ENCODE measurements at places on chromosomes 5 and 9.

DNA sequence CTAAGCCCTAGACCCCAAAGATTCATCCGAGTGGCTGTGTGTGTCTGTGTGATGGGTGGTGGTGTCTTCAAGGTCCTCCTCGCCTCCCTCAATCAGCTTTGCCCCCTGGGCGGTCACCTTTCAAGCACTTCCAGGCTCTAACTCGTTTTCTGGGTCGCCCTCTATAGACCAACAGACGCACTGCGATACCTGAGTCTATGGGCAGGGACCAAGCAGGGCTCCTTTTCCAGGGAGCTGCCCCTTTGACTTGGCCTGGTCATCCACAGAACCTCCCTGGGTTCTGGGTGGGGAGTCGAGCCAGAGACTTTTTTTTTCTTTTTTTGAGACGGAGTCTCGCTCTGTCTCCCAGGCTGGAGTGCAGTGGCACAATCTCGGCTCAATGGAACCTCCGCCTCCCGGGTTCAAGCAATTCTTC is 1.1 kb downstream of the SLC27A4 start:
- DNase-seq = peak; percentile 80

- no peak for DNase-seq
These were observed 53.6 kb downstream of the KIAA0825 start for GRCh38 chr5:94564812-94565211.

DNA sequence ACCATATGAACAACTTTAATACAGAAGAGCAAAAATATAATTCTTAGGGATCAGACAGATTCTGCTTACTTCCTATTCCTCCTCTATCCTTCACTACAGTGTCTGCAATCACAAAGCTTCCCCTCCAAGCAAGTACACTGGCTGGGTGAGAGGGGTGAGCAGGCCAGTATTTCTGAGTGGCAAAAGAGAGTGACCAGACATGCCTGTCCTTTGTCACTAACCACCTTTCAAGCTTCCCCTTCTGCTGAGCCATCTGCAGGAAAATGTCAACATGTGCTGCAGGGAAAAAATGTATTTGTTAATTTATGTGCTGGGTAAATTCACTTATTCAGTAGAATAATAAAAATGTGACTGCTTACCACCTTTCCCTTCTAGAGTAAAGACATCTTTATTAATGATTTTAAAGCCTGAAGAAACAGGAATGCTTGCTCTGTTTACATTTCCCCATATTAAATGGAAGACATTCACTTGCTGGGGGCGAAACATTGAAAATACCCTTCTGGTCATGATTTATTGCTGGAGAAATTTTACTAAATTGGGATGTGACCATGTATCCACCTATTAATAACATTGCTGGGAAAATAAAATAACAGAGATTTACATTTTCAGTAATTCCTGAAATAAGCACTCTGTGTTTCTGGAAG is 84.9 kb downstream of the SPOCK1 start:
- DNase-seq = no peak

- no peak for DNase-seq
These were observed 605 bp upstream of the DNLZ start for GRCh38 chr9:136363949-136364748.

- no peak for DNase-seq
These were observed 6.5 kb upstream of the ACSL6 start for GRCh38 chr5:132017738-132018625.

DNA sequence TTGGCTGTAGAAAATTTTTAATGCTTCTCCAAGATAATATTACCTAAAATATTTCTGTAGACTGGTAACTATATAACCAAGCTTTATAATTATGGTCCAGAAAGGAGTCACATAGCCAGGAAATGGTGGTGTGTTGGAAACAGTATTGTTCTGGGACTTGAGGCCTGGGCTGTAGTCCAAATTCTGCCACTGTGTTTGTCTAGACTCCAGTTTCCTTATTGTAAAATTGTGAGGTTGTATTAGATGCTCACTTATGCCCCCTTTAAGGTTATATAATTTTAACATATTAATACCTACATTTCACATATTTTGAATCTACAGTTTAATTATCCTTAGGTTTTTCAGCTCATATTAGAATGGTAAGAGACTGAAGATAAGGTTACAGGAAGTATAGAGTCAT is 42.4 kb downstream of the STX17 start:
- no peak for DNase-seq

DNA sequence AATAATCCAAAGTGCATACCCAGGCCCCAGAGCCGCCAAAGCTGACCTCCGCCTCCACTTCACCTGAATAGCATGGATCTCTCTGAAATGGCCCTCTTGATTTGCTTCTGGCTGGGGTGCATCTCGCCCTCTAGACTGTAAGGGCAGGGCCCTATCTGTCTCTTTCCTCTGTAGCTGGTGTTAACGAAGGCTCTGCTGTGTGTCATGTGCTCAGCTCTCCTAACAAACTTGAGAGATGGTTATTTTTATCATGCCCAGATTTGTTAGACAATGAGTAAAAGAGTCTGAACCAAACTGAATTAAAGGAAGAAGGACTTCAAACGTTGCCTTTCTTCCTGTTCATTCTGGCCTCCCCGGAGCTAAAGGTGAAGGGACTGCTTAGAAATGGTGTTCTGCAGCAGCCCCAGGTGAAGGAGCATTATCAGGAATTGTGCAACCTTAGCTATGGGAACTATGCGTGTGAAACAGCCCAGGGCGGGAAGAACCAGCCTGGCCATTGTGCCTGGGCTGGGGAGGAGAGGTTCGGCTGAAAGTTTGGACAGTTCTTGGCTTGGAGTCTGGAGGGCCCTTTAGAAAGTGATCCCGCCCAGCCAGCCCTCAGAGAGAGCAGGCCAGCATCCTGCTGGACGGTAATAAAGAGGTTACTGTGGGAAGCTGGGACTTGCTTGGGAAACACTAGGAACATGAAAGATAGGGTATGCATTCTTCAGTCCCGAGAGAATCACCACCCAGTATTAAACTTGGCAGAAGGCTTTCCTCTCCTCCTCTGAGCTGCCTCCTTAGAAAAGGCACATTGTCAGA is 73.5 kb downstream of the WWC1 start:
- no peak for DNase-seq

- DNase-seq = no peak
These were observed 4.8 kb downstream of the ARL10 start for GRCh38 chr5:176369934-176370711.

- DNase-seq = no peak
These were observed 31.5 kb downstream of the ASS1 start for GRCh38 chr9:130476151-130476730.

DNA sequence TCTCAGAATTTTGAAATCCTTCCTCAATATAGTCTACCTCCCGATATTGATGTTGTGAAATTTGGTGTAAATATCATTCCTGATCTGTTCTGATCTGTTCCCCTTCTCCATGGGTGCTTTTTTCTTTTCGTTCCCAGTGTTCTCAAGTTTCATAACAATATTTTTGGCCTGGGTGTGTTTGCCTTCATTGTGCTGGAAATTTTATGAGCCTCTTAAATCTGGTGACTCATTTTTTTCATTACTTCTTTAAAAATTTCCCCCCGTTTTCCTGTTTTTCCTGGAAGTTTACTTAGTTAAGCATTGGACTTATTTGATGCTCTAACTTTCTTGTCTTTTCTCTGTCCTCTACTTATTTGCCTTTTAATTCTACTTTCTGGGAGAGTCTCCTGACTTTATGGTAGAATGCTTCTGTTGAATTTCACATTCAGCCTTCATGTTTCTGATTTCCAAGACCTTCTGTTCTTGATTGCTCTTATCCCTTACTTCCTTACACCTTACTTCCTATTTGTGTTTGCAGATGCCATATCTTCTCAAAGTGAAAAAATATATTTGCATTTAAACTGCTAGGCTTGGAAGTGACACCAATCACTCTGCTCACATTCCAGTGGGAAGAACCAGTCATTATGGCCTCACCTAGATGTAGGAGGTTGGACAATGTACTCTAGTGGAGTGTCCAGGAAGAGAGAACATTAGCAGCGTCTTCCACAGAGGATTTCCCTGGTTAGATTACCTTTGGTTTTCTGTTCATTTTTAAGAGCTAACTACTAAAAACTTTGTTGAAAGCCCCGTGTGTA is 441.9 kb downstream of the ARHGEF28 start:
- no peak for DNase-seq

- DNase-seq = no peak
These were observed 766.4 kb upstream of the WWC1 start for GRCh38 chr5:167525004-167525403.

DNA sequence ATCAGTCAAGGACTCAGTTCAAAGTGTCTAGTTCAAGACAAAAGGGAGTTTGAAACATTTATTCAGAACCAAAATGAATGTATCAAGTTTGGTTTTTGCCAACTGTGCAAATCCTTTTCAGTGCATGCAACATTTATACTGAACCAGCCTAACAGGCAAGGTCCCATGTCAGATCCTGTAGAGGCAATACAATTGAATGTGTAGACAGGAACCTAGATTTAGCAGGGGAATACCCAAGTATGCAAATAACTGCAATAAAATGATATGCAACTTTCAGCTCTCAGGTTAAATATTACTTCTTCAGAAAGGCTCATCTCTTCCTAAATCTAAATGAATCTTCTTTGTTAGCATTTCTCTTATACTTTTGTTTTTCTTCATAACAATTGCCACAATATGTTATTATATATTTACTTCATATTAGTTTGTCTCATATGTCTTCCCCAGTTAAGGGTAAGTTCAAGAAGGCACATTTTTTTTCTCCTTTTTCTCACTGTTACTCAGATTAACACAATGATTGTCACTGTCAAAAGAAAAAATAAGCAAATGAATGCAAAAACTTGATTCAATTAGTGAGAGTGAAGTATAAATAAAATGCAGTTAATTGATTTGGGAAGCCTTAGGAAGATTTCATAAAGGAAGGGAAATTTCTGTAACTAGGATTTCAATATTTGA is 163.9 kb upstream of the RASA1 start:
- DNase-seq = no peak

DNA sequence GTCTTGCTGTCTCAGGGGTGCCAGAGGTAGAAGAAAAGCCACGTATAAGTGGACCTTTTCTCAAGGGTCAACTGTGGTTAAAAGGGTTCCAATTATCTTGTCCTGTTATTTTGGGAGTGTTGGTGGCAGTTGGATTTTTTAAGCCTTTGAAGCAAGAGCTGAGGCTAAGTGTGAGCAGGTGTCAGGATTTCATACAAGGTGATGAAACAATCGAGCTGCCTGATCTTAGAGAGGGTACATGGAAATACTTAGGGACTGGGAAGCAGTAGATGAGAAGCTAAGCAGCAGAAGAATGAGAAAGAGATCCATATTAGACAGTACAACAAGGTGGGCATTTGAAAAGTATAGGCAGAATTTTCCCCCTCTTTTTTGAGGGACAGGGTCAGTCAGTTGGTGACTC is 23.6 kb downstream of the FOCAD start:
- no peak for DNase-seq

DNA sequence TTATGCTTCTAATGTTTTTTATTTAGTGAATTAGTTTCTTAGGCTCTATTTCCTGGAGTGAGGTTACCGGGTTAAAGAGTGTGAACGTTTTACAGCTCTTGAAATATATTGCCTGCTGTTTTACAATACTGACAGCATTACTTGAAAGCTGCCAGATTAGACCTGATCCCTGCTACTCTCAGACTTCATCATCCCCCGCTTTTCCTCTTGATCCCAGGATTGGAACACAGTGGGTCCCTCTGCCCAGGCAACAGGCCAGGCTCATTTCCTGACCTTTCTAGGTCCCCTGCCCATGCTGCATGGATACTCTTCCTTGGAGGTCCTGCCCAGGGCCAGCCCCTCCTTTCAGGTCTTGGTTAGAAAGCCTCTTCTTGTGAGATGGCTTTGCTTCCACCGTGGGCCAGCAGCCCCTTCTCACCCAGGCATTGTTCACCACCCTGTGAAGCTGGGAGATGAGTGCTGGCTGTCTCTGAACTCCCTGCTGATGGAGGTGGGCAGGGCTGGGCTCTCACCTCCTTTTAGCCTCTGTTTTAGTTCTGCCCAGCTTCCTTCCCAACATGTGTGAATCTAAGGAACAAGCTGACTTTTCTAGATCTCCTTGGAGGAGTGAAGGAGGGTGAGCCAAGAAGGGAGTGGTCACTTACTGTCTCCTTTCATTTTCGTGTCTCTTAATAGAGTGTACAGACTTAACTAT is 15.5 kb upstream of the FAM120AOS start:
- no peak for DNase-seq

- no peak for DNase-seq
These were observed 115.3 kb downstream of the TLE4 start for GRCh38 chr9:79687131-79687447.

GRCh38 chr5:2570586-2570985 is 180.9 kb downstream of the IRX2 start:
- no peak for DNase-seq

GRCh38 chr5:82849885-82850284 is 227.3 kb downstream of the TMEM167A start:
- no peak for DNase-seq

GRCh38 chr9:123724211-123724796 is 205.6 kb downstream of the DENND1A start:
- DNase-seq = no peak

- no peak for DNase-seq
These were observed 61.0 kb upstream of the DAPK1 start for GRCh38 chr9:87436716-87437115.

DNA sequence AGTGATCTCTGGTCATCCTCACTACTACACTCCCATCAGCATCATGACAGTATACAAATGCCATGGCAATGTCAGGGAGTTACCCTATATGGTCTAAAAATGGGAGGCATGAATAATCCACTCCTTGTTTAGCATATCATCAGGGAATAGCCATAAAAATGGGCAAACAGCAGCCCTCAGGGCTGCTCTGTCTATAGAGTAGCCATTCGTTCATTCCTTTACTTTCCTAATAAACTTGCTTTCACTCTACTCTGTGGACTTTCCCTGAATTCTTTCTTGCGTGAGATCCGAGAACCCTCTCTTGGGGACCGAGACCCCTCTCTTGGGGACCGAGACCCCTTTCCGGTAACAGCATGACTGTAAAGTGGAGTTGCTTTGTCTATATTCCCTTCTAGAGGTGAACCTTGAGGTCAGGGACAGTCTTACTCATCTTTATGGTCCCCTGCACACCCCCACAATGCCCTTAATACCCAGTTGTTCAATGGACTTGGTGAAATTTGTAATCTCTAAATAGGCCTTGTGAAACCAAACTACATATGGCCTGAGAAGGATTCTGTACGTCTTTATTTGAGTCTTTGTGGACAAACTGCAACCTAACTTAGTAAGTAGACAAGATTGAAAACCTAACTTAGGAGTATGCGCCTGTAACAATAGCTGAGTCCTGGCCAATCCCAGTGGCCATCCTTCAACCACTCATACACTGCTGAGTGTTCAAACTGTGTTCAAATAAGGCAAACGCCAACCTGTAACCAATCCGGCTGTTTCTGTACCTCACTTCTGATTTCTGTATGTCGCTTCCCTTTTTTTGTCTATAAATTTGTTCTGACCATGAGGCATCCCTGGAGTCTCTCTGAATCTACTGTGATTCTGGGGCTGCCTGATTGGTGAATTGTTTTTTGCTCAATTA is 32.3 kb upstream of the UBTD2 start:
- DNase-seq = no peak

DNA sequence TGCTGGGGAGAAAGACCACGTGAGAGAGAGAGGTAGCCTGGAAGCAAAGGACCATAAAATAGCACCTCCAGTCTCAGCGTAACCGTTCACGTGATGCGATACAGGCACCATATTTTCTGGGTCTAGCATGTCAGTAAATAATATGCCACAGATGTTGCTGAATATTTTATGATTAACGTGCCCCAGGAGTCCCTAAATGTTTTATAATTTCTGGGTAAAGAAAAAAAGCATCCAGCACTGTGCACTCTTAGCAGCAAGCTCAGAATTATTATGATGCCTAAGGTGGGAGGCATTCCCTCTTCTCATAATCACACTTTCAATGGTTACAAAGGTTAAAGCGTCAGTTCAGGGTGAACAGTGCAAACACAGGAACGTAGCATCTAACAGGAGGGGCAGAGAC is 121.8 kb downstream of the CAVIN4 start:
- no peak for DNase-seq

GRCh38 chr5:74251141-74252035 is 389.1 kb downstream of the ENC1 start:
- no peak for DNase-seq

Measured in T-helper 2 cell (primary cell).